ENCODE measurements at places on chromosomes 16 and 17.

DNA sequence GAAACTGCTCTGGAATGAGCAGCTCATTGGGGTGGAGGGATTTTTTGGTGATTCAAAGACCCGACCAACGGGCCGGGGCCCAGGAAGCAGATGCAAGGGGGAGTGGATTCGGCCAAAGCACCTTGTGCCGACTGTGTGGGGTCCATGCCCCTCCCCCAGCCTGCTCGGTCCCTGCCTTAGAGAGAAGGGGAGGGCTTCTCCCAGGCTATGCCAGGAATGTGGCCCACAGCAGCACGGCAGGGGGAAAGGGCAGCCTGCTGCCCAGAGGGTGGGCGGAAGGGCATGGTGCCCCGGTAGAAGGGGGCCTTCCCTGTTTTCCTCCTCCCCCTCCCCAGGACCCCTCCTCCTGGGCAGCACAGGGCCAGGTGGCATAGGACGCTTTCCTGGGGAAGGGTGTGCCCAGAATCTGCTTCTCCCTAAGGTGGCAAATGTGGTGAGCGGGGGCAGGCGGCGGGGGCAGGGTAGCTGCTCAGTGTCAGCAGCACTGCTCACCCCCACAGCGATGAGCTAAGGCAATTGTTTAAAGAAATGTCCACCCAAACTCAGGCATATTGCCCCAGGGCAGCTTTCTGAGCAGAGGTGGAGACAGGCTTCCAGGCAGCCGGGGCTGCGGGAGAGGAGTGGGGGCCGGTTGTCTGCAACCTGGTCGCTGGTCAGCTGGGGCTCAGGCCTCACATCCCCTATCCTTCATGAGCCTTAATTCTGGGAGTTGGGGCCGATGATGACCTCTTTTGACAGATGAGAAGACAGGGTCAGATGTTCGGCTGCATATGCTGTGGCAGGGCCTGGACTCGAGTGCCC, 33.9 kb upstream of the MLKL start:
- H3K4me1 ChIP-seq: peaks cover 2% of the 10 kb centered on the region
- no peak overlapping the region for H3K4me3 ChIP-seq
- no peaks in the 10 kb centered on the region for H3K36me3 ChIP-seq
- DNase-seq: no peak
- H3K27me3 ChIP-seq: no peaks in the 10 kb centered on the region

GRCh38 chr17:49880291-49881053, 32.6 kb upstream of the TAC4 start:
- peak overlapping the region; percentile 73 for H3K4me3 ChIP-seq
- peak; percentile 81 for DNase-seq
- peaks cover 10% of the 10 kb centered on the region for H3K4me1 ChIP-seq
- peaks cover 40% of the 10 kb centered on the region for H3K27me3 ChIP-seq

DNA sequence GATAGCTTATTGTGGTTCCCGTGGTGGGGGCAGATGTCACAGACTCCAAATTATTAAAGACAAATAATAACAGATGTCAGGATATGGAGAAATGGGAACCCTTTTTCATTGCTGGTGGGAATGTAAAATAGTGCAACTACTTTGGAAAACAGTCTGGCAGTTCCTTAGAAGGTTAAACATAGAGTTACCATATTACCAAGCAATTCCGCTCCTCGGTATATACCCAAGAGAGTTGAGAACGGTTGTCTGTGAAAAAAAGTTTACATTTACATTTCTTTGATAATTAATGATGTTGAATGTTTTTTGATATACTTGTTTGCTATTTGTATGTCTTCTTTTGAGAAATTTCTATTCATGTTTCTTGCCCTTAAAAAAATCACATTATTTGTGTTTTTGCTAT, 41.2 kb downstream of the OR1D5 start:
- H3K27me3 ChIP-seq: no peaks in the 10 kb centered on the region
- H3K36me3 ChIP-seq: peaks cover 12% of the 10 kb centered on the region
- no peak overlapping the region for H3K27ac ChIP-seq
- no peak for DNase-seq
- no peaks in the 10 kb centered on the region for H3K4me1 ChIP-seq

GRCh38 chr16:4454623-4455022, 19.8 kb downstream of the NMRAL1 start:
- no peaks in the 10 kb centered on the region for H3K27me3 ChIP-seq
- peaks cover 19% of the 10 kb centered on the region for H3K36me3 ChIP-seq
- DNase-seq: no peak
- H3K27ac ChIP-seq: no peak overlapping the region

GRCh38 chr16:24610416-24610755, 71.0 kb downstream of the RBBP6 start:
- peak overlapping the region; percentile 70 for H3K4me3 ChIP-seq
- H3K36me3 ChIP-seq: no peaks in the 10 kb centered on the region
- H3K4me1 ChIP-seq: peaks cover 27% of the 10 kb centered on the region
- H3K27ac ChIP-seq: no peak overlapping the region
- peaks cover 69% of the 10 kb centered on the region for H3K27me3 ChIP-seq

DNA sequence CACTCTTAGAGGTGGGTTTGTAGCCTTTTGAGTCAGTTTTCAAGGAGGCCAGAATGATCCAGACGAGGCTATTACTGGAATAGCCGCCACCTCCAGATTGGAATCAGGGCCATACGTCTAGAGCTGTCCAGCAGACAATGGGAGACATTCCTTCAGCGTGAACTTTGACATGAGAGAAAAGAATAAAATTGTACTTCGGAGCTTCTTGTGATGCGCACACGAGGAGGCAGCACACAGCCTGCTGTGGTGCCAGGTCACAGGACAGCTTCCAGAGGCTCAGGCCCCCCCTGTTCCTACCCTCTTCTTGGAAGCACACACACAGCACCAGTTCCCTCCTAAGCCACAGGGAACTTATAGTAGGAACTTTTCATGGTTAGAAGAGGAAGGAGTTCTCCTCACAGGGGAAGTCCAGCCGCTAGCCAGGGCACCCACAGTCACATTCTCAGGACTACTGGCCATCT, 81.0 kb downstream of the VPS53 start:
- no peak overlapping the region for H3K4me3 ChIP-seq
- no peaks in the 10 kb centered on the region for H3K4me1 ChIP-seq
- H3K36me3 ChIP-seq: no peaks in the 10 kb centered on the region
- H3K27me3 ChIP-seq: no peaks in the 10 kb centered on the region
- H3K27ac ChIP-seq: no peak overlapping the region
- DNase-seq: no peak

DNA sequence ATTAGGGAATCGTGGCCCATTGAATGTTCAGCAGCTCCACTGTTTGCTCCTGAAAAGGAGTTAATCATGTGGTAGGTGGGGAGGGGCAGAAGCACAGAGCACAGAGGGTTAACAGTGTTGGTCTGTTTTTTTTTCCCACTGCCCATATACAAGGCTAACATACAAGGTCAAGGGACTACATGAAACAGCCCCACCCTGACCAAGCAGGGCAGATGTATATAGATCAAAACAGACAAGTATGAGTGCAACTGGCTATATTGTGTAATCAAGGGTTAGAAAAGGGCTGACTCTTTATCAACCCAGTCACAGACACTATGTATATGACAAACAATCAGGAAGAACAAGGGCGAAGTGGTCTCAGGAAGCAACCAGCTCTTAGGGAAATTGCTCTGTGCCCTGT, 186.6 kb upstream of the CDH11 start:
- DNase-seq: no peak
- H3K27ac ChIP-seq: no peak overlapping the region
- H3K36me3 ChIP-seq: no peaks in the 10 kb centered on the region
- H3K4me1 ChIP-seq: no peaks in the 10 kb centered on the region
